ENCODE measurements at places on chromosomes 3 and 15.

GRCh38 chr15:81596159-81596865 lies 222.3 kb upstream of the TMC3 start:
- DNase-seq: no peak

DNA sequence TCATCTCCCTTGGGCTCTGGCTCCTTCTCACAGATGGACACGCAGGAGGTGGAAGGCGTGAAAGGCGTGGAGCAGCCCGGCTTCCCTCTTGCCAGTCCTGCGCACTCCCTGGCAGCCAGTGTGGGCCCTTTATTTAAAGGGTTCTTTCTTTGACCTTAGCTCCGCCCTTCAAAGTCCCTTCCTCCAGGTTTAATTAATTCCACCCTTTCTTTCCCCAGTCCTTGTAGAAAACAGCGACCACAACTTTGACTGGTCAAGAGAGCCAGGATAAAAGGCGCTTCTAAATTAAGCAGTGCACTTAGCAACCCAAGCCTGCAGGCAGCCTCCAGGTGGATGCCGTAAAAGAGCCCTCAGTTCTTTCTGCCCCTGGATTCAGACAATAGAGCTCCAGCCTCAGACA lies at the start of gene HDC:
HDC (minus strand) TSS at position 107 of the 400 bp plus-strand sequence; CDS start at position 4, 103 bp downstream.
- DNase-seq: no peak

DNA sequence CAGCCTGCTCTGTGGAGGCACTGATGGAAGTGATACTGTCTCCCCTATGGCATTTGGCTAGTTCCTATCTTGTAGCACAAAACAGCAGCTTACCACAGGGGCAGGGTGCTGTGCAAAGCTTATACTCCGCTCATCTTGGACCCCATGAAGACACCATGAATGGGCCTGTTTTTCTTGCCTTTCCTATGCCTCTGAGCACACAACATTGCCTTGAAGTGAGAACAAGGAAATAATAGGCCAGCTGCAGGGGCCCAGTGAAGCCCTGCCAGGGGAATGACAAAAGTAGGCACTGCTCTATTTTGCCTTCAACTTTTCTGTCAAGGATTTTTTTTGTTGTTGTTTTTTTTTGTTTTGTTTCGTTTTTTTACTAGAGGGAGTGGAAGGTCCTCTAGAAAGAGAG lies 110.3 kb downstream of the PDE8A start:
- no peak for DNase-seq

DNA sequence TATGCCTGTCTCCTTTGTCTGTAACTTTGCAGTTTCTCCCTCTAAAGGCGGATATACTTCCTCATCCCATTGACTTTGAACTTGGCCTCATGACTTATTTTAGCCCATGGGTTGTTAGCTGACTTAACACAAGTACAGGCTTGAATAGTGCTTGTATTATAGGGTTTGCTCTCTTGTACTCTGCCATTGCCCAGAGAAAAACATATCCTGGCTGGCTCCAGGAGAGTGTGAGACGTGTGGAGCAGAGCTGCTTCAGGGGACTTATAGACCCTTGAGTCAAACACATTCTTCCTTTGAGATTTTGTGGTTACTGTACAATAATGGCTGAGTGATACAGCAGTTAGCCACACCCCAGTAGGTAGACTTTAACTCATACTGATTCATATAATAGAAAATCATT lies 124.0 kb downstream of the RAP2B start:
- DNase-seq: no peak

GRCh38 chr3:125967156-125967555 lies 1.8 kb upstream of the ROPN1B start:
- no peak for DNase-seq

DNA sequence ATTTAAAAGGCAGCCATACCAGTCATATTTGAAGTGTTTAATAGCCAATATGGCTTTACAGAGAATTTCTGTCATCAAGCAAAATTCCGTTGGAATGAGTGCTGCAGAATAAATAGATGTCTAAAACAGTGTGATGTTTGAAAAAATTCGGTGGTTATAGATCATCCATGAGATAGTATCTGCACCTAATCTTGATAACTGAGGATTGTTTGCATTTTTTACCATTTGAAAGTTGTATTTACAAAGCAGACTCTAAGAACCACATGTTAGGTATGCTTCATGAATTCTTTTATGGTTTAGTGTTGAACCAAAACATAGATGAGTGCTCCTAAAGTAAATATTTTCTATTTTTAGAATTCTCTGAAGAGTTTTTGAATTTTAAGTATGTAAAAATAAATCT lies 476.1 kb downstream of the NAALADL2 start:
- DNase-seq: no peak

- no peak for DNase-seq
Measured at GRCh38 chr15:40513609-40514008, 42.8 kb downstream of the CHST14 start.

Measured in common myeloid progenitor, CD34-positive (primary cell).